ENCODE measurements at places on chromosomes 6 and 20.

DNA sequence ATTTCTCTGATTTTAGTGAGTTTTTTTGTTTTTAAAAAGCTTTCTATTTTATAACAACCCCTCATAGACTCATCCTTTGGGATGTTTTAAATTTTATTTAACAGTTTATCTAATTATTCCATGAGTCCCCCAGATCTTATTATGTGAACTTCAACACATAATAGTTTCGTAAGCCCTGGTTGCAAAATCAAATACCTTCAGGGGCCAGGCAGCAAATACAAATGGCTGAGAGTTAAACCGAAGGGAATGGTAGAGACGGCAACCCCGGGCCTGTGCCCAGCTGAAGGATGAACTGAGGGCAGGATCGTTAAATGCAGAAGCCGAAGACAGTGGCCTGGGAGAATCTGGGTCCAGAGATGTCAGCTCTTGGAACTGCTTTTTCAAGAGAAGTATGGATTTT lies 88.4 kb downstream of the RTN4IP1 start:
- no peak for DNase-seq

- DNase-seq, result peak; percentile 50
Measured at GRCh38 chr6:32796848-32797776, 19.7 kb downstream of the HLA-DOB start.

GRCh38 chr6:30074331-30075093 lies 1.1 kb downstream of the RNF39 start:
- DNase-seq, result peak; percentile 68

GRCh38 chr20:57449398-57450354 lies 58.5 kb downstream of the RBM38 start:
- DNase-seq, result no peak
